ENCODE measurements at places on chromosomes 7 and 10.

- no peak for DNase-seq
These were observed 100.4 kb downstream of the SORCS1 start for GRCh38 chr10:107064075-107064474.

- DNase-seq: no peak
These were observed 119.1 kb downstream of the TFEC start for GRCh38 chr7:115911465-115911864.

DNA sequence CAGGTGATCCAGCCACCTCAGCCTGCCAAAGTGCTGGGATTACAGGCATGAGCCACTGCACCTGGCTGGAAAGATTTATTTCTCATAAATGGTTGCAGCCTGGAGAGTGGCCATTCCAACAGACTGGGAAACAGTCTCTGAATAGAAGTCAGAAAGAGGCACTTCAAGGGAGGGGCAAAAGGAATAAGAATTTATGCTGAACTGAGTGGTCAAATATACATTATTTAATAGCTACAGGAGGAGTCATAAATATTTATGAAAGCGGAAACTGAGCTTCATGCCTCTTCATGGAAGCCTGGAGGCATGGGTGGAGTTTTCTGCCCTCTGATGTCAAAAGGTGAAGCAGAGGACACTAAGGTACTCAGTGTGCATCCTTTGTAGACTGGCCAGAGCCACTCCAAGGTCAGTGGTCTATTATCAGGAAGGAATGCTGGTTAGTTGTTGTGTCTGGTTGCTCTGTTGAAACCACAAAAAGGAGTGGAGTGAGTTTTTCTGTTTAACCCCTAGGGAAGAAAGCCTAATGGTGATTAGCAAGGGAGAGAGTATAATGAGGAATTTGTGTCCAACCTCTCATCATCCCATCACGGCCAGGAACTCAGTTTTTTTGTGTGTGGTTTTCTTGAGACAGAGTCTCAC lies 9.3 kb upstream of the NRBF2 start:
- DNase-seq: no peak

DNA sequence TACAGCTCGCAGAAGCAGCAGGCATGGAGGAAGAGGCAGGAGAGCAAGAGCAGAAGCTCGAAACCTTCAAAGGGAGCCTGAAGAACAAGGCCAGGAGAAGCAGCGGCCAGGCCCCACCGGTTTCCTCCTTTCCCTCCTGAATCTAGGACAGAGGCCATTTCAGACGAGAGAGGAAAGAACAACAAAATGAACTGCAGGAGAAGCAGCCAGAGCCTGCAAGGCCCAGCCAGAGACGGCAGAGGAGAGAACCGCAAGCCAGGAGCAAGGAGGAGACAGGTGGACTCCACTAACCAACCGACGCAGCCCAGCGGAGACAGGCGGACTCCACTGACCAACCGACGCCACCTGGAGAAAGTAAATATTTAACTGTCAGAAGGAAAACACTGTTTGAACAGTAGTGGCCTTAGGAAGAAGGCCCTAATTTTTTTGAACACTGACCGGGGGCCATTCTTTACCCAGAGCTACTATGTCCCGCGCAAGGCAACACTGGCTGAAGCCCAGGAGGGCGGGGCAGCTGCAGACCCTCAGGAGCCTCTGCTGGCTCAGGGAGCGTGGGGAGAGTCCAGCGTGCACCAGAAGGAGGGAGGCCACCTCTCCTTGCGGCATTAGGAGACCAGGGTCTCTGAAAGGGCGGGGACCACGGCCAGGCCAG lies 559.2 kb downstream of the PTPRN2 start:
- DNase-seq: no peak

- DNase-seq: no peak
These were observed 28.7 kb downstream of the DGKI start for GRCh38 chr7:137818036-137818435.

- DNase-seq: no peak
These were observed 1.8 kb upstream of the VAX1 start for GRCh38 chr10:117139581-117140524.

GRCh38 chr7:80640846-80641245 lies 2.4 kb downstream of the CD36 start:
- no peak for DNase-seq

- no peak for DNase-seq
These were observed 35.5 kb downstream of the RBM20 start for GRCh38 chr10:110679486-110680272.

DNA sequence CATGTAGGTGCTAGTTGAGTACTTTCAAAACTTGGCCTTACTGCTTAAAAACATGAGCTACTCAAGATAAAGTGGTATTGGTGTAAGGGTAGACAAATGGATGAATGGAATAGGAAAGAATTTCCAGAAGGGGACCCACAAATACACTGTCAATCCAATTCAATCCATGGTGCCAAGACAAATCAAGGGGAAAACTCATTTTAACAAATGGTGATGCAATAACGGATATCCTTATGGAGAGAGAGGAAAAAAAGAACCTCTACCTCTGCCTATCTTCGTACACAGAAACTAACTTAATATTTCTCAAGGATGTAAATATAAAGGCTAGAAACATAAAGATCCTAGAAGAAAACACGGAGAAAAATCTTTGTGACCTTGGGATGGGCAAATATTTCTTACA lies 123.8 kb upstream of the RSU1 start:
- no peak for DNase-seq

GRCh38 chr10:78859266-78859665 lies 209.5 kb upstream of the ZMIZ1 start:
- no peak for DNase-seq

DNA sequence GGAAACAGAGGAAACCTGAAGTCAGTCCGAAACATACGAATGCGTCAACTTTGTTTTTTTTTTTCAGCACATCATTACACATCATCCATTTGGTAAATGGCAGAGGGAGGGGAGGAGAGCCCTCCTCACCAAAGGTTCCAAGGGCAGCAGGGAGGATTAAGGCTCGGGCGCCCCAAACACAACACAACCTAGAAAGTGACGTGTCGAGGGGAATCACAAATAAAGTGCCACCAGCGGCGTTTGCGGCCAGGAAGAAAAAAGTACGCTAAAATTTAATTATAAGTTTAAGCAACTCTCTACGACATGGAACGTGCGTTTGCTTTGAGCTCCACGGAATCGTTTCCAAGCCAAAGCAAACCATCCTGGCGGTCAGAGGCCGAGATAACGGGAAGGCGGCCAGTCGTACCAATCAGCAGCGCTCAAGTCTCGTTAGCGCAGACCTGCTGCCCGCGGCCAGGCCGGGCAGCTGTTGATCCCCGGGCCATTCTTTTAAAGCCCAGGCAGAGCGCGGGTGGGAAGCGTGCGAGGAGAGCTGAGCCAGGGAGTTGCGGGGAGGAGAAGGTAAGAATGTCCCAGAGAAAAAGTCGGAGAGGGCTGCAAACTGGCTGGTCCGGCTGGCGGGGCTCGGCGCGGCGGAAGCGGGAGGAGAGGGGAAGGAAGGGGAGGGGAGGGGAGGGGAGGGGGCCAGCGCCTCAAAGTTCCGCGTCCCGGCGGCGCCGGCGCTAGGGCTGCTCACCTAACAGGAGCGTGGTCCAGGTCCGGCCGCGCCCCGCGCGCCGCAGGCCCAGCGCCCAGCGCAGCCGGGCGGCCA lies 719 bp downstream of the DPY19L1 start:
- no peak for DNase-seq

- DNase-seq: no peak
These were observed 592.5 kb downstream of the ARL4A start for GRCh38 chr7:13279854-13280435.

- no peak for DNase-seq
These were observed 42.1 kb downstream of the MGMT start for GRCh38 chr10:129509155-129509554.

DNA sequence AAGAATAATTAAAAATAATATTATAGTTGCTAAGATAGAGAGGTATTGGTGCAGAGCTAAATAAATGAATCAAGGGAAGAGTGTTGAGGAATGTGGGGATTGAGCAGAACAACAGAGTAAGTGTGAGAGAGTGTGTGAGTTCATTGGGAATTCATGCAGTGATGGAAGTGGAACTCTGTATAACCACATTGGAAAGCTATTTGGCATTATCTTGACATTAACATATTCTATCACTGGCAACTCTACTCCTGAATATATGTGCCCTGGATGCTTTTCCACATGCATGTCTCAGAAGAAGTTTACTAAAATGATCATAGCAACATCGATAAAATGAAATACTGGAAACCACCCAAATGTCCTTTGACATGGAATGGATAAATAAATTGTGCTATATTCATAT lies 164.1 kb downstream of the SEMA3E start:
- DNase-seq: no peak

GRCh38 chr7:124113045-124113444 lies 80.2 kb upstream of the TMEM229A start:
- DNase-seq: no peak

DNA sequence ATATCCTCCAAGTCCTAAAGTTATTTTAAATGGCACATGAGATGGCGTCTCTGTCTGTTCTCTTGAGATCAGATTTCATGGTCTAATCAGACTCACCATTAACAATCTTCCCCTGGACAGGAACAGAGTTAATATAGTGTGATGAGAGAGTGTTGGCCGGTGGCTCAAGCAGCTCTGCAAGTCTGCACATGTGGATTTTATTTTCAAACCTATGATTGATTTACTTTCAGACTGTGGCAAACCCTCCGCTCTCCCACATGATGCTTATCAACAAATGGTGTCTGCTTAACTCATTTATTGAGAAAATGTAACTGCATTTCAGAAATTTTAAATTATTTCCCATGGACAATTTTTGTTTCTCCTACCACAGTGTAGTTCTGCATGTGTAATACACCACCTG lies 46.5 kb upstream of the HGF start:
- no peak for DNase-seq

GRCh38 chr7:20183086-20183485 lies 34.1 kb downstream of the MACC1 start:
- no peak for DNase-seq

GRCh38 chr7:109641445-109641844 lies 1071.8 kb downstream of the DNAJB9 start:
- DNase-seq: no peak

- no peak for DNase-seq
These were observed 1.4 kb upstream of the GIMAP5 start for GRCh38 chr7:150735596-150736358.

GRCh38 chr10:125348536-125348935 lies 188.2 kb upstream of the CTBP2 start:
- DNase-seq: no peak

DNA sequence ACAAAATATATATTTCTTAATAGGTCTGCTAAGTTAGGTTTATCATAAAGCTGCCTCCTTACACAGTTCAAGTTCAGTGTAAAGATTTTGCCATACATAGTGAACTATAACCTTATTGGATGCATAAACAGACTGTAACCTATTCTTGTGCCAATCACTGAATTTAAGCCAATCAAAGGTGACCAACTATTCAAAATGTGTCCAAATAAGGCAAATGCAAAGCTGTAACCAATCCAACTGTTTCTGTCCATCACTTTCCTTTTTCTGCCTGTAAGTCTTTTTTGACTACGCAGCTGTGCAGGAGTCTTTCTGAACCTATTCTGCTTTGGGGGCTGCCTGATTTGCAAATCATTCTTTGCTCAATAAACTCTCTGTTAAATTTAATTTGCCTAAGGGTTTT lies 11.6 kb upstream of the DNMBP start:
- DNase-seq: no peak

DNA sequence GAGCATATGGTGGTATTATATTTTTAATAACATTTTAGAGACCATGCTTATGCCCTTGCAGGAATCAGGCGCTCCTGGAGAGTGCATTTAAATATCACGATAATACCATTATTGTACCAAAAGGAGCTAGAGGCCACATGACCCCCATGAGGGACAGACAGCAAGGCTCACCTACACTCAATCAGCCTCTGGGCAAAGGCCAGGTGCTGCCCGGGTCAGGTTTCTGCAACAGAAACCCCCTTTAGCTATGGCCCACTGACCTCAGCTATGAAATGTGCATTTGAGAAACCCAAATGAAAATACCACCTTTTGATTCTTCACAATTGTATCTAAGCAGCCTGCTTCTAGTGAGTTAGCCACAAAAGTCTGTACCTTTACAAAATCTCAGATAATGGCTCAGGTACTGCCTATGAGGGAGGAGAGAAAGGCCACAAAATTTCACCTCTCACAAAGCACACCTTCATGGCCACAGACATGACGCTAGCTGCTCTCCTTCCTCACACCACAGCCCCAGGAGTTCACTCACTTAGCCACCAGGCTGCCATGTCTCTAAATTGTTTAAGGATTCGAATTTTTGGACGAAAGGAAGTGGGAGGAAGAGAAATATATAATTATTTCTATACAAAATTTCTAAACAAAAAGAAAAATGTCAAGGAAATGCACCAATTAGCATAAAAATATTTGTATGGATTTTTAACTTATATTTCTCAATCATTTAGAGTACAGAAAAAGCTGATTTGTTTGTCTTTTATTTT lies 79.9 kb downstream of the GLI3 start:
- DNase-seq: no peak

- no peak for DNase-seq
These were observed 123.1 kb downstream of the DKK1 start for GRCh38 chr10:52437205-52437646.

- no peak for DNase-seq
These were observed 20.8 kb upstream of the OPTN start for GRCh38 chr10:13078912-13079775.

GRCh38 chr10:130393342-130393741 lies 257.2 kb downstream of the GLRX3 start:
- DNase-seq: no peak

DNA sequence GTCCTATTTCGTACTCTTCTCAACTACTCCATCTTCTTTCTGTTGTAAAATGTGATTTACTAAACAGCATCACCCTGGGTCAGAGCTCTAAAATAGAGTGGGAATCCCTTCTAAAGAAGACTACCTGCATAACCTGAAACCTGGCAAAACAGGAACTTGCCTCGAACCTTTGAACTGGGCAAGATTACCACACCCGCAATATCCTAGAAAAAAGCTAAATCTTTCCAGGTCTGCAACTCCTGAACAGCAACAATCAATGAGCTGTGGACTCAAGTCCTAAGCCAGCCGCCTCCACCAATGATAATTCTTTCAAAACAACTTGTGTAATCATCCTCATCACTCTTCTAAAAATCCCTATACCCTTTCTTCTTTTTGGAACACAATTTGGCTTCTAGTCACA lies 824.2 kb upstream of the COBL start:
- DNase-seq: no peak

GRCh38 chr7:106371629-106372028 lies 86.8 kb upstream of the NAMPT start:
- no peak for DNase-seq
